ENCODE measurements at places on chromosomes 16 and 17.

DNA sequence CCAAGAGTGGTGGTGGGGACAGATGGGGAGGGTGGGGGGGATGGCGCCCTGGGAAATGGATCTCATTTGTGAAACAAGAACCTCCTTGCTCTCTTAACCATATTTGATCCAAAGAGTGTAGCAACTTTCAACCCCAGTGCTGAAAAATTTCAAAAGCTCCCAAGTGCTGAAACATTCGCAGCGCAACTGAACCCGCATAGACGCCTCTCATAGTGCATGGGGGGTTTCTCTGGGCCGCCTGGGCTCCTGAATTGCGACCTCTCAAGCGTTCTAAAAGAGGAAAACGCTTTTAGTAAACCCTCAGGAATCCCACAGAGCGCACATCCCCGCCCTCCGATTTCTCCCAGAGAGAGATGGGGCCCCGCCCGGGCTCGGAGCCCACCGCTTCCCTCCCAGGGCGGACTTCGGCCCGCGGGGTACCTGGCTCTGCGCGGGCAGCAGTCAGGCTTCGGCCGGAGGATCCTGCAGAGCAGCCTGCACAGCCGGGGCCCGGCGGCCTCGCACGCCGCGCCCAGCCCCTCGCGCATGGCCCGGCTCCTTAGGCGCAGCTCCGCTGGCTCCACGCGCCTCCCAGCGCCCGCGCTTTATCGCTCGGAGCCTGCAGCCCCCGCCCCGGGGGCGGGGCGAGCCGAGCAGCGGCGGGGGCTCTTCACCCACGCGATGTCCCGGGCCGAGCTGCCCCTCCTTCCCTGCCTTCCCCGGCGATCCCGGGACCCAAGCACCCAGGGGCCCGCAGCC is 7.0 kb downstream of the NOS2 start:
- DNase-seq: no peak

GRCh38 chr16:57938936-57939871 is 31.7 kb downstream of the CNGB1 start:
- peak; percentile 47 for DNase-seq

GRCh38 chr17:35159940-35160339 is 12.3 kb downstream of the UNC45B start:
- no peak for DNase-seq

GRCh38 chr17:43211480-43212402 is at the start of gene TMEM106A:
Gene TMEM106A (plus strand): TSS chr17:43211875. CDS start chr17:43213042, 1,167 bp downstream.
- DNase-seq: no peak

DNA sequence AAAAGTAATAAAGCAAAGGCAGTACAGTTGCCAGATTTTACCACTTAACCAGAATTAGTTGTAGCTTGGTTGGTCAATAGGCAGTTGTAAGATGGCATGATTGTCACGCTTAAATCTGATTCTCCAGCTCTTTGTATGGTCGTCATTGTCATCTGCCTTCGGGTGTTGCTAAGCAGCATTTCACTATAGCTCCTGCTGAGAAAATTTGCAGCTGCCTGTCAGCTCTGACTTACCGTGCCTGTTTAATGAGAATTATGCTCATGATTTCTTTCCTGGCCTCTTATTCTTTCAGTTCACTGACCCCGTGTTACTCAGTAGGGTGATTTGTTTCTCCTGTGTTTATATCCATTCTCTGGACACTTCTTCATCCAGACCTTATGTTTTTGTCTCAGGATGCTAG is 66.7 kb downstream of the TANGO6 start:
- DNase-seq: no peak

Measured in PC-3 (cell line).